ENCODE measurements at places on chromosomes 5 and 9.
A peak's percentile ranks its signal among the peaks of the same experiment; 100 is the strongest.

- no peak for DNase-seq
These were observed 138.7 kb upstream of the TMEM161B start for GRCh38 chr5:88407341-88407740.

DNA sequence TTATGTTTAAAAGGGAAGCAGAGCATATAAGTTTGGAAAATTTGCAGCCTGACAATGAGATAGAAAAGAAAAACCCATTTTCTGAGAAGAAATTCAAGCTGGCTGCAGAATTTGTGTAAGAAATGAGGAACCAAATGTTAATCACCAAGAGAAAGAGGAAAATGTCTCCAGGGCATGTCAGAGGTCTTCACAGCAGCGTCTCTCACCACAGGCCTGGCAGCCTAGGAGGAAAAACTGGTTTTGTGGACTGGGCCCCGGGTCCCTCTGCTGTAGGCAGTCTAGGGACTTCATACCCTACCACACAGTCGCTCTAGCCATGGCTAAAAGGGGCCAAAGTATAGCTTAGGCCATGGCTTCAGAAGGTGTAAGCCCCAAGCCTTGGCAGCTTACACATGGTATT lies 32.1 kb upstream of the HSD17B4 start:
- no peak for DNase-seq

- no peak for DNase-seq
These were observed 28.4 kb downstream of the TMEM167A start for GRCh38 chr5:83048811-83049210.

DNA sequence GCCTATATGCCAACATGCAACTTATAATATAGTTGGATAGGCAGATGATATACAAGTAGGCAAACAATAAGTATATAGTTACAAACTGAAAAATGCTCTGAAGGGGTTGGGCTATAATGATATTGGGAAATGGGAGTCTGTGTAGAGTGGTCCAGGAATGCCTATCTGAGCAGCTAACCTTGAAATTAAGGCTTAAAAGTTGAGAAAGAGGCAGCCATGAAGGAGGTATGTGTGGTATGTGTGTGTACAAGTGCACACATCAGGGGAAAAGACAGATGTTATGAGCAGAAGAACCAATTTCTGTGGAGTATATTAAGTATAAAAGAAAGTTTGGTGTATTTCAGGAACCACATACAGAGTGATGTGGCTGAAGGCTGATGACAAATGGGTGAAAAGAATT lies 154.9 kb upstream of the PAPPA start:
- DNase-seq = no peak

- peak; percentile 84 for DNase-seq
These were observed 168.6 kb downstream of the MACROH2A1 start for GRCh38 chr5:135230251-135230925.

GRCh38 chr5:9431496-9432258 lies 114.2 kb downstream of the SEMA5A start:
- DNase-seq = no peak

GRCh38 chr9:130499804-130500263 lies 55.1 kb downstream of the ASS1 start:
- no peak for DNase-seq

- DNase-seq = peak; percentile 32
These were observed 1.8 kb downstream of the PTGER4 start for GRCh38 chr5:40681363-40682153.

DNA sequence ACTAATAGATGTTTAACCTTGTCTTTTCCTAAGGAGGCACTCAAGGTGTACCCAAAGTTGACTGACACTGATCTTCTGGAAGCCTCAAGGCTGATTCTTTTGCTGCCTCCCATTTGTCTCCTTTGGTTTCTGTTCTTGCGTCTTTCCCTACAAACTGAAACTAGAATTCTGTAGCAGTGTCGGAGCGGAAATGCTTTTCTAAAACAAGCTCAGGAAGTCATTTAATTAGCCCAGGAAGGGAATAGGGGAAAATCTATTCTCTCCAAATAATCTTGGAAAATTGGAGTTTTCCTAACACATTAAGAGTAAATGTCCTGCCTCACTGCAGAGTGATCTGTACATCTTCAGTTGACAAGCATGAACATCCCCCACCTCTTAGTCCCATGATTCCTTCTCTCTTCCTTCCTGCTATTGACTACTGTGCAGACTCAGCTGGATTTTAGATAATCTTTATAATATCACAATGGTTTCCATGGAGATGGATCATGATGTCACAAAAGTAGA lies 182.7 kb downstream of the NR3C1 start:
- no peak for DNase-seq

GRCh38 chr9:134047868-134048581 lies 19.8 kb downstream of the BRD3 start:
- DNase-seq = no peak

- DNase-seq = no peak
These were observed 122.5 kb downstream of the CDH18 start for GRCh38 chr5:19865336-19866089.

DNA sequence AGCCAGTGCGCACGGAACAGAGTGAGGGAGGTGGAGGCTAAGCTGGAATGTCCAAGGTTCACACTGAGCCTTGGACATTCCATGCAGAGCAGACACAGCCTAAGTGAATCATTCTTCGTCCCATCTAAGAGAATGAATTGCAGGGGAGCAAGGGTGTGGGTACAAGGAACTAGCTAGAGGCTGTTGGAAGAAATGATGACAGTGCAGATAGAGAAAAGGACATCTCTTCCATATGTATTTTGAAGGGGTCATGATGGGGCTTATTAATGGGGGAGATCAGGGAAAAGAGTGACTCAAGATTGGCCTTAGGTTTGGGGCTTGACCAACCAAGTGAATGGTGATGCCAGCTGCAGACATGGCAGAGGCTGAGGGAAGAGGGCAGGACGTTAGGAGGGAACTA lies 59.2 kb downstream of the MTX3 start:
- DNase-seq = no peak

- peak; percentile 21 for DNase-seq
These were observed 83.7 kb upstream of the TMED7 start for GRCh38 chr5:115709585-115709984.

GRCh38 chr5:10756549-10756948 lies 4.5 kb downstream of the DAP start:
- DNase-seq = peak; percentile 78

GRCh38 chr5:135234242-135234641 lies 164.8 kb downstream of the MACROH2A1 start:
- no peak for DNase-seq

GRCh38 chr5:142439207-142439860 lies 114.5 kb upstream of the SPRY4 start:
- DNase-seq = peak; percentile 75

GRCh38 chr9:120714088-120714845 lies at the start of gene MEGF9:
MEGF9 (minus strand) TSS chr9:120714470; CDS start chr9:120714358, 112 bp downstream.
- peak; percentile 96 for DNase-seq

- DNase-seq = no peak
These were observed 296.4 kb downstream of the SLIT3 start for GRCh38 chr5:169004551-169004950.

DNA sequence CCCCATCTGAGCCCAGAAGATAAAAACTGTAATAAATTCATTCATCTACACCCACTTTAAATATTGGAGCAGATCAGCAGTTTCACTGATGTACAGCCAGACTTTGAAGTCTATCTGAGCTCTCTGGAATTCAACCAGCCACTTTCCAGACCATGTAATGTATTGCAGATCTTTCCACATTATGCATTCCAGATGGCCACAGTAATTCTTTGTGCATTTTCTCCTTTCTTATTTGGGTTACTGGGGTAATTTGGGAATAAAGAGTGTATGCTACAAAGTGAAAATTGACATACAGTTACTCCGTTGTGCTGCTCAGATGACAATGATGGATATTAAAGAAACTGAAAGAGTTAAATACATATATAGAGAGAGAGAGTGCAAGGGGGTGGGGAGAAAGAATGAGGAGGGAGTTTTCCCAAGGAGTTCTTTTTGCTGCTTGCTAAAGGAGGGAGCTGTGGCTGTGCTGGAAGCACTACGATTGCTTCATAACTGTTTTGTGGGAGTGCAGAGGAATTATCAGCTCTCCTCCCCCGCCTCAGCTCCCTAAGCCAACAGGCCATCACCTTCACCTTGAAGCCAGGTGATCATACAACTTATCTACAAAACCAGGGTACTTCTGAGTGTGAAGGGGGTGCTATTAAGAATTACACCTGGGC lies 152.8 kb downstream of the GAS1 start:
- peak; percentile 87 for DNase-seq

DNA sequence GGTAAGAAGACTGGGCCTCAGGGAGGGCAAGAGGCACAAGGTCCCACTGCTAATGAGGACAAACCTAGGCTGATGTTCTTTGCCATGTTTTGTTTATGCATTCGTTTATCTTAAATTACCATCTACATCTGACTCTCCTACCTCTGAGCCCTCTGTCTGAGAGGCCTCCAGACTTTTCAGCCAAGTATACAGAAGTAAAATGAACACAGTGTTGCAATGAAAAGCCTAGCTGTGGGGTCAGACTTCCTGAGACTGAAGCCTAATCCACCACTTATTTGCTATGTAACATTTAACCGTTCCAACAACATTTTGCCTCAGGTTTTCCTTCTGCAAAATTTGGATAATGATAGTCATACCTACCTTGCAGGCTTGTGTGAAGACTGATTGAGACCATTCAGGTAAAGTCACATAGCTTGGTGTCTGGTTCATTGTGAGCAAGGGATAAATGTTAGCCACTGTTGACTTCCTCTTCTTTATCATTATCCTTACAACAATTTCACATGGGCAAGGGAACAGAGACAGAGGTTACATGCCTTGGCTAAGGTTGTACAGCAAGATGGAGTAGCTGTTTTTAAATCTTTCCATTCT lies 374.9 kb upstream of the CLINT1 start:
- DNase-seq = no peak

DNA sequence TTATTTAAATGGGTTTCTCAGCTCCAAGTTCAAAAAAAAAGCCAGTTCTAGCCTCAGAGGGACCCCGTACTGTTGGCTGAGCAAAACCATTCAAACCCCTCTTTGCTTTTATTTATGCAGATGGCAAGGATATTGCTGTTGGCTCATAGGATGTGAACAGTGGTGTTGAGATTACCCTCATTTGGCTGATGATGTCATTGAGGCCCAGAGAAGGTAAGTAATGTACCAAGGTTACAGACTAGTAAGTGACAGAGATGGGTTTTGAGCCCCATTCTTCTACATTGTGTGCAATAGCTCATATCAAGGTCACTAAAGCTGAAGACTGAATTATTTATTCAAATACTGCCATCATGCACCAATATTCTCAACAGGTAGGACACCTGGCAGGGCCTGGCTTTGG lies 122.2 kb upstream of the PCA3 start:
- no peak for DNase-seq

DNA sequence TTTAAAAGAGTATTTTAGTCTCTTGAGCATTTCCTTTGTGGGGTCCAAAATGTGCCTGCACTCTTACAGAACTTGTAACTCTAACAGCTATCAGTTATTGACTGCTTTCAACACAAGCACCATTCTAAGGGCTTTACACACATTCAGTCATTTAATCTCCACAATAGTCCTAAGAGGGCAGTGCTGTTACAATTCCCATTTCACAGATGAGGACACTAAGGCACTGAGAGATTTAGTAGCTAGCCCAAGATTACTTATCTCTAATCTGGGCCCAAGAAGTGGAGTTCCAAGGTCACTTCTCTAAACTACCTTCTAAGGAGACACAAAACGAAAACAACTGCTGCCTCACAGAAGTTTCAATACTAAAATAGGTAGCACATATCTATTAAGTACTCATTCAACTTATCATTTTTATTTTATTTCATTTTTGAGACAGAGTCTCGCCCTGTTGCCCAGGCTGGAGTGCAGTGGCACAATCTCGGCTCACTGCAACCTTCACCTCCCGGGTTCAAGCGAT lies 275.2 kb downstream of the CWC27 start:
- no peak for DNase-seq

- DNase-seq = no peak
These were observed 241.8 kb upstream of the KLF9 start for GRCh38 chr9:70656281-70656680.

DNA sequence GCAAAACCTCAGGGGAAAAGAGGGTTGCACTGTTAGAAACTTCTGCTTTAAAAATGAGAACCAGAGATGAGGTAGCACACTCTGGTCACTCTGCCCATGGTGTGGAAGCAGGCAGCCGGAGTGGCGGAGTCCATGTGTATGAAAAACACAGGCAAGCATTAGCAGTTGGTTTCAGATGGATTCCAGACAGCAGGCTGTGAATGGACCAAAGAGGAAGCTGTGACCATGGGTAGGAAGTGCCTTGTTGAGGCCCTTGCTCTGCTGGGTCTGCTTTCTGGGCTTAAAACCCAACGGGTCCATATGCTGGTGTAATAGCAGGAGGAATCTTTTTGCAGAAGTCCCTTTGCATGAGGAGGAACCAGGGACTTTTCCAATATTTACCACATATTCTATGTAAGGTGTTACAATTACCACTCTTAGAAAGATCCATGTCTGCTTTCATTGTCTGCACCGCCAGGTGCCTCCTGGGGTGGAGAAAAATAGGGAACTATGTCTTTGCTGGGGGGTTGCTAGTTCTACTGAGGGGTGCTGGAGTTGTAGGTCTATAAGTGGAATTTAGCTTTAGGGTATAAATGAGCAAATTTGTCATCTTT lies 77.0 kb downstream of the ANKRD55 start:
- DNase-seq = no peak

DNA sequence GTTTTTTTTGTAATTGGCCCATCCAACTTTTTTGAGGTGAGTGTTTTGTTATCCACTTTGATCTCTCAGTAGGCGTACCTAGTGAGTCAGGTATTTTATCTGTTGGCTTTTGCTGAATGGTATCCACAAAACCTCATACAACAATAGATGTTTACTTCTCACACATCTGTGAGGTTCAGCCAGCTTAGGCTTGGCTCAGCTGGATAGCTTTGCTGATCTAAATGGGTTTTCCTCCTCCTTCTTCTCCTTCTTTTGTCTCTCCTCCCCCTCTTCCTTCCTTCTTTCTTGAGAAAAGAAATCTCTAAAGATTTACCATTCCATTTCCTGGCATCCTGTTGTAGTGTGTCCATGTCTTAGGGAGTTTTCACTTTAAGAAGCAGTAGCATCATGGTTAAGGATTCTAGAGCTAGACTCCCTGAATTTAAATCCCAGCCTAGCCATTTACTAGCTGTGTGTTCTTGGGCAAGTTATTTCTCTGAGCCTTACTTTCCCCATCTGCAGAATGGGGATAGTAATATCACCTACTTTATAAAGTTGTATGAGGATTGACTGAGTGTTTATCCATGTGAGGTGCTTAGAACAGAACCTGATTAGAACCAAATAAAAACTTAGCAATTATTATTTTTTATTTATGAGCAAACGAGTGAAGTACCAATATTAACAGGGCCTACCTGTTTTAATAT lies 126.3 kb downstream of the ARHGAP26 start:
- no peak for DNase-seq

DNA sequence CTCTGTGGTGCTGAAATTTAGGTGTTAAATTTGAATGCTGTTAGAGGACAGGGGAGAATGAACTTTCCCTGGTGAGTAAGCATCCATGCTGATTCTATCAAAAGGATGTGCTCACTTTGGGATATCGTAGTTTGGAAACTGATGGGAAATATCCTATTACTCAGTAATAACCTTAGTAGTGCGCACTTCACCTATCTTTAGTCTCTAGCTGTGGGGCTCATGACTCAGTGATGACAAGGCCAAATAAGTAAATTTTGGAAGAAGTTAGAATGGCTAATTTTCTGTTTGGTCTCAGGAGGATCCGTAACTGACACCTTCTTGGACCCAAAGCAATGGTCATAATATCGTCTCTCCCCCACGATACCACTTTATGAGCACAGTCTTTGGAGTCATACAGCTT lies 448.4 kb downstream of the PSAT1 start:
- no peak for DNase-seq
